M059J (cell line): ENCODE measurements at places on chromosomes 12 and 14.

DNA sequence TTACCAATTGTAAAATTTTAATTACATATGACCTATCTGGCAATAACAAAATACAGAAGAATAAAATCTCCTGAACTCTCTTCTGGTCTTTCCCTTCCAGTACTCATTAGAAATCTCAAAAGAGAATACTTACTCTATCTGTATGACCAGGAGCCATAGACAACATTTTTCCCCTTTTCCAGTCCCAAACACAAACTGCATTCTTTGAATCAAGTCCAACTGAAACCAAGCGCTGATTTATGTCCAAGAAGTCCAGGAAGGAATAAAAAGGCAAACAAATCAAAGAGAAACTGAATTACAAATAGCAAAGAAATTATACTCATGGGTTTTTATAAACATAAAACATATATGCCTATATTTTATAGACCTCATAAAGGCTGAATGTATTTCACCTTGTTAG lies 46.7 kb downstream of the EML5 start:
- DNase-seq: peak; percentile 18

DNA sequence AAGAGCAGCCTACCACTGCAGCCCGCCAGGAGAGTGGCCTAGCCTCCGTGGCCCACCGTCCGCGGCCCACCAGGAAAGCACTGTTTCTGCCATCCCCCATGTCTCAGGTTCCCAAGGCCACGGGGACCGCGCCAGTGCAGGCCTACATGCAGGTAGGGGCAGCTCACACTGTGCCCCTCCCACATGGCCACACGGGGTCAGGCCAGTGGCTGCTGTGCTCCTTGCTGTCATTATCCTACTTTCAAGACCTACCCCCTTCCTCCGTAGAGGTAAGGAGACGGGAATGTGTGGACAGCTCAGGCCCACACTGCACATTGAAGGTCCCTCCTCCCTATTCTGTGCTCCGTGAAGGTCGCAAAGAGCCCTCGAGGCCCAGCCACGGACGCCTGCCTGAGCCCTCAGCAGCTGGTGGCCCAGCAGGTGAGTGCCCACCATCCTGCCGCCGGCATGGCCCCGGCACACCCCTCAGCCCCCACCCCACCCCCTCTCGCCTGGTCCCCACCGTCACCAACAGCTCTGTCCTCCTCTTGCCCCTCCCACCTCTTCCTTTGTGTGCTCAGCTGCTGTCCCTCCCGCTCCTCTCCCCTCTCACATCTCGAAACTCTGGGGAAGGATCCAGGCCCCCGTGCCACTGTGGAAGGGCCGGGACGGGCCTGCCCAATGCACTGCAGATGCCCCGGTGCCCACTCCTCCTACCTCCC lies 10.0 kb downstream of the DDX51 start:
- DNase-seq: no peak

DNA sequence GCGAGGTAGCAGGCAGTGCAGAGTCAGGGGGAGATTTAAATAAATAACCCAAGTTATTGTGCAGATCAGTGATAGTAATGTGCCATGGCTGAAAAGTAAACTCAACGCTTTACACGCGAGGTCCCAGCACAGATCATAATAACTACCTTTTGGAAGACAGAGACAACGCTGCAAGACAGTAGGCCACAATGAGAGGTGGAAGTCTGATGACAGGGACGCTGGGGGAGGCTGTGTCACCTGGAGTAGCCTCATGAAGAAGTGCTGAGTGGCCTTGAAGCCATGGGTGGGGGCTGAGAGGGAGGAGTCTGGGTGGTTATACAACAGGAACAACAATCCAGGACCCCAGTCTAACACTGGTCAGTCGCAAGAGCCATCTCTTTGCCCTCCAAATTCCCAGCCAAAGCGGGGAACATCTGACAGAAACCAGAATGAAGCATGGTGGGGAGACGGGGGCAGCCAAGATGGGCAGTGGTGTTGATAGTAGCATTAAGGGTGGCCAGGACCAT lies 28.2 kb downstream of the ANO2 start:
- no peak for DNase-seq

GRCh38 chr14:24673059-24673458 lies 39.1 kb upstream of the GZMB start:
- DNase-seq: no peak

GRCh38 chr12:5470703-5471102 lies 38.8 kb downstream of the NTF3 start:
- no peak for DNase-seq
